Colonic mucosa (tissue), 4 donors: ENCODE measurements at places on chromosomes 3 and 15. TPM values are rescaled to one million over a fixed set of nuclear protein-coding genes. Genes with fewer than 3 reads are reported as not detected.

- no peak for DNase-seq
- H3K4me1 ChIP-seq: no peaks in the 10 kb centered on the region
- no peaks in the 10 kb centered on the region for H3K27me3 ChIP-seq
- no peaks in the 10 kb centered on the region for H3K36me3 ChIP-seq
- no peak overlapping the region for H3K4me3 ChIP-seq
Observed at GRCh38 chr3:152619691-152620090, 215.2 kb upstream of the P2RY1 start.

GRCh38 chr15:69526081-69527061, 73.8 kb downstream of the RPLP1 start:
- no peak overlapping the region for H3K4me3 ChIP-seq
- DNase-seq: no peak
- no peaks in the 10 kb centered on the region for H3K27me3 ChIP-seq
- no peak overlapping the region for H3K27ac ChIP-seq

DNA sequence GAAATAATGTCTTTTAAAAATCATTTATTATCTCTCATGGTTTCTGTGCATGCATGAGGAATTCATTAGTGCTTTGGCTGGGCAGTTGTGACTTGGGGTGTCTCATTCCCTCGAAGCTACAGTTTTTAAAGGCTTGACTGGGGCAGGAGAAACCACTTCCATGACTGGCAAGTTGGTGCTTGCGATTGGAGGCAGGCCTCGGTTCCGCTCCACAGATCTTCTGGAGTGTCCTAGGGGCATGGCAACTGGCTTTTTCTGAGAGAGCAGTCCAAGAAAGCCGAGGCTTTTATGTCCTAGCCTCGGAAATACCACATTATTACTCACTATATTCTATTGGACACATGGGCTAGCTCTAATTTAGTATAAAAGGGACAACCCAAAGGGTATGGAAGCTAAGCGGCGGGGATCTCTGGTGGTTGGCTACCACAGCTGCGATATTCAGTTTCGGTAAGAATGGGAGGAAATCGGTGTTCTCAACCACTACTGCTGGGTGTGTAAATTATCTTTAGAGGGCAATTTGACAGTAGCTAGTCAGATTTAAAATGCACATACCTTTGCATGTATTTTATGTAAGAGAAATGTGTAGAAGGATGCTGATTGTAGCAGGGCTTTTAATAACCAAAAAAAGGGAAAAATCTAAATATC, 48.8 kb upstream of the TOP2B start:
- H3K36me3 ChIP-seq: no peaks in the 10 kb centered on the region
- no peaks in the 10 kb centered on the region for H3K4me1 ChIP-seq
- no peak for DNase-seq
- H3K4me3 ChIP-seq: no peak overlapping the region
- no peak overlapping the region for H3K27ac ChIP-seq
- H3K27me3 ChIP-seq: no peaks in the 10 kb centered on the region

DNA sequence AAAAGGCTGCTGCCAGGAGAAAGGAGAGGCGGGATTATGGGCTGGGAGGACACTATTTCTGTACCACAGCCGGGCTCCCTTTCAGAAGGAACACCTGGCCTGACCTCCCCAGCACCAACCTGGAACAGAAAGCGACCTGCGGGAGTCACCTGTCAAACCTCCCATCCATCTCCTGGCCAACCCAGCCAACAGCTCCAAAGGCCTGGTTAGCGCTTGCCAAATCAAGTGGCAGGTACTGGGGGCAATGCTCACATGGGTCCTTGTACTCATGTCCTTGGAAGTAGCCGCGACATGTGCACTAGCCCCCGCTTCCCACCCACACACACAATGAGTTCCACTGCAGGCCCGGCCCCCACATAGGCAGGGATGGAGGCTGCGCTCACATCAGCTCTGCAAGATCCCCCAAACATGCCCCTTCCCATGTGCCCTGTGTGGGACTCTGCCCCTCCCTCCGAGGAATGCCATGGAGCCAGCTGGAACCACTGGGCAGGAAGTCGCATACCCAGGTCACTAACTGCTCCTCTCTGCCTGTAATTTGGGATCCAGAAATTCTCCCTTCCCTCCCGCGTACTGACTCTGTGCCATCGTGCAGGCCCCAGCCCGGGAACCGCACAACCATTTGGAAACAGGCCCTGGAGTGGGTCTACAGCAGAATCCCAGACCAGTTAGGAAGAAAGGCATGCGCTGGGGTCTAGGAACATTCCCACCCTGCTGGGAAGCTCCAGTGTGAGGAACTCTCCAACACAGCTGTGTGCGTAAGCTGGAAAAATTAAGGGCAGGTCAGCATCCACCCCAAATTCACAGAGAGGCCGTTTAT, 98.9 kb downstream of the LRIG1 start:
- H3K27me3 ChIP-seq: no peaks in the 10 kb centered on the region
- no peak for DNase-seq
- no peak overlapping the region for H3K27ac ChIP-seq
- no peaks in the 10 kb centered on the region for H3K4me1 ChIP-seq
- no peak overlapping the region for H3K4me3 ChIP-seq

- DNase-seq: no peak
- no peak overlapping the region for H3K4me3 ChIP-seq
- no peaks in the 10 kb centered on the region for H3K27me3 ChIP-seq
- H3K36me3 ChIP-seq: no peaks in the 10 kb centered on the region
- no peaks in the 10 kb centered on the region for H3K4me1 ChIP-seq
- H3K27ac ChIP-seq: no peak overlapping the region
Observed at GRCh38 chr3:141594357-141594756, 107.5 kb downstream of the RASA2 start.

DNA sequence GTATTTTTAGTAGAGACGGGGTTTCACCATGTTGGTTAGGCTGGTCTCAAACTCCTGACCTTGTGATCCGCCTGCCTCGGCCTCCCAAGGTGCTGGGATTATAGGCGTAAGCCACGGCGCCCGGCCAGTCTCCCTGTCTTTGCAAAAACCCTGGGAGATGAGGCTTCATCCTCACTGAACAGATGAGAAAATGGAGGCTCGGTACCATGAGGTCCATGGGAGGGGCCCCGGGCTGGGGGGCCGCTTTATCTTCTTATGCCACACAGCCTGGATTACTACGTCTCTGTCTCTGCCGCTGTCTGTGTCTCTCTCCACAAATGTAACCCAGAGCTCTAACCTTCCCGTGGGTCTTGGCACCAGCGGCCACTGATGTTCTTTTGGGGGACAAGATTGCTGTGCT, 39.1 kb downstream of the ABTB1 start:
- H3K27me3 ChIP-seq: no peaks in the 10 kb centered on the region
- no peaks in the 10 kb centered on the region for H3K4me1 ChIP-seq
- peaks cover 6% of the 10 kb centered on the region for H3K36me3 ChIP-seq
- no peak for DNase-seq
- no peak overlapping the region for H3K4me3 ChIP-seq

- no peaks in the 10 kb centered on the region for H3K27me3 ChIP-seq
- H3K27ac ChIP-seq: no peak overlapping the region
- H3K4me1 ChIP-seq: no peaks in the 10 kb centered on the region
- no peak for DNase-seq
- H3K4me3 ChIP-seq: no peak overlapping the region
- H3K36me3 ChIP-seq: no peaks in the 10 kb centered on the region
Observed at GRCh38 chr3:30855400-30856292, 38.8 kb downstream of the GADL1 start.

- H3K4me1 ChIP-seq: no peaks in the 10 kb centered on the region
- DNase-seq: no peak
- H3K27ac ChIP-seq: no peak overlapping the region
- no peak overlapping the region for H3K4me3 ChIP-seq
- no peaks in the 10 kb centered on the region for H3K27me3 ChIP-seq
Observed at GRCh38 chr3:115428841-115429240, 194.5 kb upstream of the GAP43 start.

GRCh38 chr15:84391191-84391590, 155.6 kb downstream of the GOLGA6L4 start:
- no peaks in the 10 kb centered on the region for H3K4me1 ChIP-seq
- no peak for DNase-seq
- no peak overlapping the region for H3K4me3 ChIP-seq
- no peaks in the 10 kb centered on the region for H3K36me3 ChIP-seq
- no peaks in the 10 kb centered on the region for H3K27me3 ChIP-seq

GRCh38 chr15:68418611-68419161, 13.3 kb downstream of the ITGA11 start:
- peak; percentile 72 for DNase-seq
- H3K36me3 ChIP-seq: no peaks in the 10 kb centered on the region
- H3K27me3 ChIP-seq: no peaks in the 10 kb centered on the region

CPEB1 gene
- 0.40 TPM for total RNA-seq

CHRM5 gene
- total RNA-seq: not detected

MUC20 gene
- total RNA-seq: 170 TPM

CCDC50 gene
- 33.4 TPM for total RNA-seq

ATP13A5 gene
- total RNA-seq: 0.37 TPM
